ENCODE measurements at places on chromosomes 3 and 15. TPM values are rescaled to one million over a fixed set of nuclear protein-coding genes. Genes with fewer than 3 reads are reported as not detected.

Gene COL6A5
- not detected for total RNA-seq

DNA sequence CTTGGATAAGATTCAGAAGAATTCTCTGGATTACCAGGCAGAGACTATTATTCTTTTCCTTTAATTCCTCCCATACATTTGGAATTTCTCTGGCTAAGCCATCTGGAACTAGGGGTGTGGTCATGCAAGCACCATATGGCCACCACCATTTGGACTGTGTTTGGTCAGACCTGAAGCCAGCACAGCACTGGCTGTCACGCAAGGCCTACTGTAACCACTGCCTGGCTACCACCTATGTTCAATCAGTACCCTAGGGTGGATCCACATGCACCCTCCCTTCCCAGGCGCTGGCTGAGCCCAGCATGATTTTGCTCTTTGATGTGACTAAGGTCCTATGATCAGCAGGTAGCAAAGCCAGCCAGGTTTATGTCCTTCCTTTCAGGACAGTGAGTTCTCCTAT is 287.8 kb upstream of the GOLIM4 start:
- H3K4me3 ChIP-seq: no peak overlapping the region
- H3K27ac ChIP-seq: no peak overlapping the region
- H3K27me3 ChIP-seq: no peaks in the 10 kb centered on the region

Gene ST8SIA2
- not detected for total RNA-seq

DNA sequence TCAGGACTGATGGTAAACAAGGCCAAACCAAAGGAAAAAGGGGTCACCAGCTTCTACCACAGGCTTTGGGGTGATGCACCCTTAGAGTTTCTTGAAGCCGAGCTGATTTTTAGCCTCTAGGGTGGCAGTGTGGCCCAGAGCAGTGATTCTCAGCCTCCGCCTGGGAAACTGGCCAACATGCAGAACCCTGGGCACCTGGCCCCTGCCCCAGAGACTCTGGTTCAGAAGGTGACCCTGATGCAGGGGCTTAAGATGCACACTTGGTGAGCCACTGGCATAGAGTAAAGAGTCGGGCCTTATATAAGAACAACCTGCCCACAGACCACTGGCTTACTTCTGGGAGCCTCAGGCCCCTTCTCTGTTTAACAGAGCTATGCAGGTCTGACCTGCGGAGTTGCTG is 44.5 kb downstream of the SYNM start:
- peaks cover 4% of the 10 kb centered on the region for H3K27me3 ChIP-seq
- no peak for DNase-seq
- H3K4me3 ChIP-seq: no peak overlapping the region

DNA sequence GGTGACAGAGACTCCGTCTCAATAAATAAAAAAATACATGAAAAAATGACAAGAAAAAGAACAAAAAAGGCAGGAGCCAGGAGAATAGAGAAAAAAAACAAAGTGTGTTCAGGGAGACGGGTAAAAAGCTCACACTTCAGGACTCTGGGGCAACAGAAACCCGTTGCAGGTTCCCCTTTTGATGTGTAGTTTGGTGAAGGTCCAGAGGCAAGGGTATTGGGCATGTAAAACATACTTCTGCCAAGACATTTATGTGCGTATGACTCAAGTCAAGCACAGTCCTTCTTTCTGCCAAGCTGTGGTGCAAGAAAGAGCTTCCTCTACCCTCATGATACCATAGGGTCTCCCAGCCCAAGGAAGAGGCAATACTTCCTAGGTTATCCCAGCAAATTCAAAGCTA is 33.4 kb upstream of the STRIT1 start:
- H3K4me3 ChIP-seq: no peak overlapping the region
- H3K27ac ChIP-seq: no peak overlapping the region
- H3K27me3 ChIP-seq: peaks cover 9% of the 10 kb centered on the region
- no peak for DNase-seq

Gene STIMATE
- total RNA-seq: 38.5 TPM
